ENCODE measurements at places on chromosomes 12 and 14.

GRCh38 chr14:93654599-93654998, 133.7 kb downstream of the PRIMA1 start:
- no peak for DNase-seq

- no peak for DNase-seq
Observed at GRCh38 chr12:10068644-10069043, 30.1 kb downstream of the CLEC1A start.

DNA sequence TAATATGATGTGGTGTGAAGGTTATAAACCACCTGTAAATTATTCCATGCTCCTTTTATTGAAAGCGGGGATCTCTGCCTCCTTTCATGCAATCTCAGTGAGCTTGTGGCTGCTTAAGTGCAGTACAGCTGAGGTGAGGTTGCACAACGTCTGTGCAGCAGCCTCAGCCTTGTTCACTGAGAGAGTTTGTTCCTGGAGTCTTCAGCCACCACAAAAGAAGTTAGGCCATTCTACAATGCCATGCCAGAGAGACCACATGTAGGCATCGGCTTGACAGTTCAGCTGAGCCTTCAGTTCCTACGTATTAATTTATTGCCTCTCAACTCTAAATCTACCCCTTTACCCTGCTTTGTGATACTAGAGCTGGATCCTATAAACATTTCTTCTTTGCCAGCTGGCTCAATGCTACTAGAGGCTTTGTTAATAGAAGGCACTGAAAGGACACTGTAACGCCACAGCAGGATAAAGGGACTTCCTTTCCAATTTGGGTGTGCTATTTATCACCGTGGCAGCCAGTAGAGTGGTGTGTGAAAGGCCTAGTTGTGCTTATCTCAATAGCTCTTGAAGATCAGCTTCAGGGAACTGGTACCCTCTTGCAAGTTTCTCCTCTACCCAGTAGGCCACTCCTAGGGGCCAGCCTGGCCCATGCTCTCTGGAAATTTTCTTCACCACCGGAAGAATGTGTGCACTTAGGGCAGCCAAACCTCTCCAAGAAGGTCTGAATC, 337.7 kb downstream of the IPO8 start:
- DNase-seq, result no peak

DNA sequence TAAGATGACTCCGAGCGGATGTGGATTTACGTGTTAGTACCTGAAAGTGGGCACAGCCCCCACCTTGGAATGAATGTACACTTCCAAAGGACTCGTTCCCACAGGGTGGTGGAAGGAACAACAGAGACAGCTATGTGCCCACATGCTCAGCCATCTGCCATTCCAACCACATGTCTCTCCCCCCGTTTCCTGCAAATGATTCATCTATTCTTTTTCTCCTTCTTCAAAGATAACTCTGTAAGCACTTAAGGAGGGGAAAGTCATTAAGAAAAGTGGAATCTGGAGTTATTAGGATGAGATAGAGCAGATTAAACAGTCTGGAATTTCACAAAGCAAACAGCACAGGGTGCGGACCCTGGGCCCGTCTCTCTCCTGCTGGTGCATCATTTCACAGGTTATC, 18.5 kb upstream of the DUSP6 start:
- DNase-seq, result no peak

GRCh38 chr12:114399664-114400211, 6.2 kb downstream of the TBX5 start:
- DNase-seq, result peak; percentile 15

- no peak for DNase-seq
Observed at GRCh38 chr14:98564006-98564405, 708.0 kb downstream of the BCL11B start.

DNA sequence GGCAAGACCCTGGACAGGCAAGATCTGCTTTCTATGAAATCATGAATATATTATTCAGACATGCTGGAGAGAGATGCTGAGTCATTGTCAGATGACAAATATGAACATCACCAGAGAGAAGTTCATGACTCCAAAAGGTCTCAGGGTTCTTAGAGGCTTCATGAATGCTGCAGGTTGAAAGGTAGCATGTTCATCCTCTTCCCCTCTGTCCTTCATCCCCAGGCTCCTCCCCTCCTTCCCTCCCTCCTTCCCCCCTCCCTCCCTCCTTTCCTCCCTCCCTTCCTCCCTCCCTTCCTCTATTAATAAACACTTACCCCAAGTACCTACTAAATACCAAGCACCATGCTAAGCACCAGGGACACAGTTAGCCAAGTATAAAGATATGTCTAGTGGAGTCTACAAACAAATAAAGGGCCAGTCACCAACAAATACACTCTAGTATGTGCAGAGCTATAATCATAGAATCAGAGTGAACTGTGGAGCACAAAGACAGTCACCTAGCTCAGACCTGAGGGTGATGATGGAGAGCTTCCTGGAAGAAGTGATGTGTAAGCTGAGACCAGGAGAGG, 46.2 kb downstream of the RPH3A start:
- no peak for DNase-seq

DNA sequence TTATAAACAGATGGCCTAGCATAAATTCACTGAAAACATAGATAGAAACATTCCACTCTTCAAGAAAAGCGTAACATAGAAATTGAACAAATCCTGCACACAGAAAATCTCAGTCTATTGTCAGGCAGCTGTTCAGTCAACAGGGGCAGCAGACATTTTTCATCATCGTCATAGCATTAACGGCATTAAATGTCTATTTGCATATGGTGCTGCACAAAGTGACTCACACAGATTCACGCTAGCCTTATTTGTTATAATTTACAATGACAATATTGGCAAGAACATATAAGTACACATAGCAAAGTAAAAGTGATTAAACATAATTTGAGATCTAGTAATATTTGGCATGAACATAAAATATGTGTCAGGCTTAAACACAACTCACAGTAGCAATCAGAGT, 95.7 kb downstream of the CEP128 start:
- DNase-seq, result no peak

DNA sequence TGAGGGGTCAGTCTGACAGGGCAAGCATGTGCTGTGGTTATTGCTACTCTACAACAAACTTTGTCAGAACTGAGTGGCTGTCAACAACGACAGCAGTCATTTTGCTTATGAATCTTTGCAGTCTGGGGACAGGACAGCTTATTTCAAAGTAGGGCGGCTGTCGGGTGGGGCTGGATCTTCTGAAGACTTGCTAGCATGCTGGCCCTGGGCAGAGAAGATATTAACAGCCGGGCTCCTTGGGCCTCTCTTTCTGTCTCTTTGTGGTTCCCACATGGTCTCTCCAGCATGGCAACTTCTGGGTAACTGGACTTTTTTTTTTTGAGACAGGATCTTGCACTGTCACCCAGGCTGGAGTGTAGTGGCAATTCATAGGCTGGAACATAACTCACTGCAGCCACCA, 33.9 kb upstream of the ALDH2 start:
- DNase-seq, result no peak

GRCh38 chr14:23933742-23934128, 19.8 kb upstream of the DHRS4 start:
- DNase-seq, result no peak

DNA sequence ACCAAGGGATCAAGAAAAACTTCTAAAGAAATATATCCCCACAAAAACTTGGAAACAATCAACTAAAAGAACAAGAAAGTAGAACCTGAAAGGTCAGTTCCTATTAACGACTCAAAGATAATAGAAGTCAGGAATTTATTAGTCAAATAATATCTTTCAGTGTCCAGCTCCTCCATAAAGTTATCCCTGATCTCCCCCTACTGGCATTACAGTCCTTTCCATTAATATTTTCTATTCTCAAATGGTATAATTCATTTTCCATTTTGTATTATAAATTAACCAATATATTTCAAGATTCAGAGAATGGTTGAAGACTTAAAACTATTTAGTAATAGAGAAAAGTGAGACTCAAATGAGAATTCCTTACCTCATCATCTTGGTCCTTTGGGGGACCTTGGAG, 11.6 kb upstream of the SUPT16H start:
- no peak for DNase-seq

DNA sequence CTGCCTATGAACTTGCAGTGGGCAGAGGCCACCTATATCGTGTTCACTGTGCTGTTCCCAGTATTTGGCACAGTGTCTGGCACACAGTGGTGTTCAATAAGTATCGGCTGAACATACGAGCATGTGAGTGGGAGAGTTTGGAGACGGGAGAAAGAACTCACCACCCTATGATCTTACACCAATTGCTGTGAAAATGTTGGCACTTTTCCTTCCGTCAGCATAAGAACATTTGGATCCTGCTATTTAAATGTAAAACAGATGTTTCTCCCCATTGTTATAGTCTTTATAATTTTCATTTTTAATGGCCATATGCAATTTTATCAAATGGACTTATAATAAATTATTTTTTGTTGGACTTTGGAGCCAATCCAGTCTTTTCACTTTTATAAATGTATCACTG, 144.4 kb downstream of the EFCAB11 start:
- no peak for DNase-seq

GRCh38 chr12:308511-308910, 45.9 kb upstream of the SLC6A13 start:
- DNase-seq, result no peak

DNA sequence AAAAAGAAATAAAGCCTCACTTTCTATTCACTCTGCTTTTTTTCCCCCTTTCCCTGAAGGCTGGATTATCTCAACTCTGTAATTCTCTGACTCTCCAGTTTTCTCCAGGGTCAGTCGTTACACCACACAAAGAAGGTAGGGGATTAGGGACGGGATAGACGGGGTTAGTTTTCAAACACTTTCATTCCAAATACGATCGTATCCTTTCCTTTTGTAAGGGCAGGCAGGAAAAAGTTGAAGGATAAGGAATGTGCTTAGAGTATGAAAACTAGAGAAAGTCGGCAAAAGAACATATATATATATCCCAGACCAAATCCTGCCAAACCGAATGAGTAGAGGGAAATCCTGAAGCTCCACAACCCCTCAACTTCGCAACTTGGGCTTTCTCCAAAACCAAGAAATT, 581 bp upstream of the ESYT1 start:
- no peak for DNase-seq

DNA sequence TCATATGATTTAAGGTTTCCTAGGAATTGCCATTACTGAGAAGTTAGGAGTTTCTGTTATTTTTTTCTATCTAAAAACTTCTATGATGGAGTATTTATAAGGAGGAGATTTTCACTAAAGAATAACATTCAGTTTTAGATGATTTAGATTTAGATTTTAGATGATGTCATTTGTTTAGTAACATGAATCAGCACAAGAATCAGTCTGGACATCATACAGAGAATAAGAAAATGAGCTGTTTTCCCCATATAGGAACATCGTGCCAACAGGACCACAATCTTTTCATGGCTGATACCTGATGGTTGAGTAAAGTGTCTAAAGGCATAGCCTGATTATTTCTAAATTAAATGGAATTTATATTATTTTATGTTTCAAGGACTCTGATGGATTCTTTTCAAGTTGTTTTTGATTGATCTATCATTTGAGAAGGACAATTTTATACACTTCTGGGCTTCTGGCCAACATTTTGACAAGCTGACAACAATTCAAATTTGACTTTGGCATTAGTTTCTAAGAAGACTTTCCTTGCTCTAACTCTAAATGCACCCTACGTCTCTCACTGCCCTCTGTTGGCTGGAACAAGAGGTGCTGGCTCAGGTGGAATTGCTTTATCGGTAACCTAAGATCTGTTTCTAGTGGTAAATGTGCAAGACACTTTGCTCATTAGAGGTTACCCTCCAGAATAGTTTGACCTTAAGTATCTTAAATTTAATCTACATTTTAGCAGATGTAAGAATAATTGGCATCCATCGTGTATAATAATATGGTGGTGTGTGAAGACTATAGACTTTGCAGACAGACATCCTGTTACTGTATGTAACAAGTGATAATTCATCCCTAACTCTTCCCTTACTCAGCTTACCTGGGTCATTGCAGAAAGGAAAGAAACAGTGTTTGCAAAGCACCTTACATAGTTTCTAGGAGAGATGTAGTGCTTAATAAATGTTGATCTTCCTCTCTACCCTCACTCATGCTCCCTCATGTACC, 42.8 kb upstream of the CPSF6 start:
- DNase-seq, result peak; percentile 6

GRCh38 chr14:88614218-88614907, 51.5 kb downstream of the ZC3H14 start:
- DNase-seq, result no peak

DNA sequence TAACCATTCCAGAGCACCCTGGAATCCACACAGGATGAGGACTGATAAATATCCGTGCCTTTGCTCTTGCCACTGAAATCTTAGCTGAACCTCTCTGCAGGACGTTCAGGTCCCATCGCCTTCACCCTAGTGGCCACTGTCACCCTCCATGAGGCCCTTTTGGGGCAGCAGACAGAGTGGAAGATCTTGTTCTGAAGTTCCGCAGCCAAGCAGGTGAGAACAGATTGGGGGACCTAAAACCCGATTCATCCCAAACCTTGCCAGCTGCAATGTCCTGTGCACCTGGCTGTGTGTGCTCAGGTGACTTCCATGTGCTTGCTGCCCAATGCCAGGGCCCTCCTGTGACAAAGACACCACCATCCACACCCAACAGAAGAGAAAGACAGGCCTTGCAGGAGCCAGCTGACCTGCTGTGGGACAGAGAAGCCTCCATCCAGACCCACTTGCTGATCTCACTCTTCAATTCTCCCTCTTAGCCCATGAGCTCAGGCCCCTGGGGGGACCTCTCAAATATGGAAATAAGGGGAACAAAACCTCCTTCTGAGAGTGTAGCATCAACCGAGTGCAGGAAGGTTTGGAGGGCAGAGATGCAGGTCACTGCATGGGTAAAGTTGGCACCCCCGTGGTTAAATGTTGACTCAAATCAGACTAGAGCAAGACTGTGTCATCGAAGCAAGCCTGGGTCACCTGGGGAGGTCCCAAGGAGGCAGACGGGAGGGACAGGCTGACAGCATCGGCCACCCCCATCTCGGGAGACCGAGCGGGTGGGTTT, 308.7 kb upstream of the DIO3 start:
- no peak for DNase-seq

DNA sequence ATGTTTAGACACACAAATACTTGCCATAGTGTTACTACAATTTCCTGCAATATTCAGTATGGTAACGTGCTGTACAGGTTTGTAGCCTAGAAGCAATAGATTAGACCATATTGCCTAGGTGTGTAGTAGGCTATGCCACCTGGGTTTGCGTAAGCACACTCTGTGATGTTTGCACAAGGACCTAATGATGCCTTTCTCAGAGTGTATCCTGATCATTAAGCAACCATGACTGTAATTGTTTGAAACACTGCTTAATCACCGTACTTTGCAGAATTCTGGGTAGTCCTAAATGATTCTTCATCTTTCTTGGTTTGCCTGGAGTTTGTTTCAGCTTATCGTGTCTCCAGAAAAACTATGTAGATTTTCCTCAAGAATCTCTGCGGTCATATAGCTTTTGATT, 11.2 kb upstream of the TCP11L2 start:
- DNase-seq, result peak; percentile 43

DNA sequence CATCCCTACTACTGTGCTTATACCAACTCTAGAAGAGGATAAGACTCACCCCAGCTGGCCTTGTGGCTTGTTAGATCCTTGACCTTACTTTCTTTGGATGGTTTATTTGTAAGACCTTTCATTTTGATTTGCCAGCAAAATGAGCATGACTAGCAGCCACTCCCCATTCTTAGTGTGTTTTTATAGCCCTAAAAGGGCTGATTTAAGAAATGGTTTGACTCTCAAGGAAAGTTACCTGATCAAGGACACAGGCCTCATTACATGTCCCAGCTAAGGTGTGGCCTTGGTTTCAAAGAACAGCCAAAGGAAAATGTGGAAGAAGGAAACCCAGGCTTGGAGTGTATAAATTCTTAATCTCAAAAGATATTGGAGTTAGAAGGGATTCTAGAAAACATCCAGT, 41.4 kb downstream of the SLC17A8 start:
- DNase-seq, result no peak

All from body of pancreas (tissue), 4 donors.